ENCODE measurements at places on chromosomes 7 and 10.

GRCh38 chr10:47165711-47166404 lies 134.1 kb upstream of the GDF10 start:
- DNase-seq, result no peak

GRCh38 chr7:34385384-34385783 lies 272.6 kb upstream of the NPSR1 start:
- DNase-seq, result no peak

DNA sequence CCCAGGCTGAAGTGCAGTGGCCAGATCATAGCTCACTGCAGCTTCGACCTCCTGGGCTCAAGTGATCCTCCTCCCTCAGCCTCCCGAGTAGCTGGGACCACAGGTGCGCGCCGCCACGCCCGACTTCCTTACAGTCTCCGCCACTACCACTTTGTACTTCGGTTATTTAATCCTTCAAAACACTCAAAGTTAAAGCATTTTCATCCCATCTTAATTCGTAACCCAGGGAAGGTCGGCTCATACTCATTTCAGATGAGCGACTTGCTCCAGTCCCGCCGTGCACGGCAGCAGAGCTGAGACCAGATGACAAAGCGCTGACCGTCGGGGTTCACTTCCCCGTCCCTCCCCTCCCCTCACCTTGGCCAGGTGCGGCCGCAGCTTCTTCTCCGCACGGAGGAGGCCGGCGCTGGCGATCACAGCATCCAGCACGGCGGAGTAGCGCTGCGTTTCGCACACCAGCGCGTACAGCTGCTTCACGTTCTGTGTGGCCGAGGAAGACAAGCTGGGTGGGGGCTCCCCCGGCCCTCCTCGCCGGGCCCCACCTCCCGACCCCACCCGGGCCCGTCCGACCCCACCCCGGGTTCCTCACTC lies 457 bp downstream of the NSUN5 start:
- no peak for DNase-seq

DNA sequence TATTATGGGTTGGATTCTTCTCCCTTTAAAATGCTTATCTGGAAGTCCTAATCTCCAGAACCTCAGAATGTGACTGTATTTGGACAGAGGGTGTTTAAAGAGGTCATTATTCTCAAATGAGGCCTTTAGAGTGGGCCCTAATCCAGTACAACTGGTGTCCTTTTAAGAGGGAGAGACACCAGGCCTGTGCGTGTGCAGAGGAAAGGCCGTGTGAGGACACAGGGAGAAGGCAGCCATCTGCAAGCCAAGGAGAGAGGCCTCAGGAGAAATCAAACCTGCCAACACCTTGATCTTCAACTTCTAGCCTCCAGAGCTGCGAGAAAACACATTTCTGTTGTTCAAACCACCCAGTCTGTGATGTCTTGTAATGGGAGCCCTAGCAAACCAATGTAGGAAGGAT lies 235.4 kb upstream of the MYO3A start:
- no peak for DNase-seq

DNA sequence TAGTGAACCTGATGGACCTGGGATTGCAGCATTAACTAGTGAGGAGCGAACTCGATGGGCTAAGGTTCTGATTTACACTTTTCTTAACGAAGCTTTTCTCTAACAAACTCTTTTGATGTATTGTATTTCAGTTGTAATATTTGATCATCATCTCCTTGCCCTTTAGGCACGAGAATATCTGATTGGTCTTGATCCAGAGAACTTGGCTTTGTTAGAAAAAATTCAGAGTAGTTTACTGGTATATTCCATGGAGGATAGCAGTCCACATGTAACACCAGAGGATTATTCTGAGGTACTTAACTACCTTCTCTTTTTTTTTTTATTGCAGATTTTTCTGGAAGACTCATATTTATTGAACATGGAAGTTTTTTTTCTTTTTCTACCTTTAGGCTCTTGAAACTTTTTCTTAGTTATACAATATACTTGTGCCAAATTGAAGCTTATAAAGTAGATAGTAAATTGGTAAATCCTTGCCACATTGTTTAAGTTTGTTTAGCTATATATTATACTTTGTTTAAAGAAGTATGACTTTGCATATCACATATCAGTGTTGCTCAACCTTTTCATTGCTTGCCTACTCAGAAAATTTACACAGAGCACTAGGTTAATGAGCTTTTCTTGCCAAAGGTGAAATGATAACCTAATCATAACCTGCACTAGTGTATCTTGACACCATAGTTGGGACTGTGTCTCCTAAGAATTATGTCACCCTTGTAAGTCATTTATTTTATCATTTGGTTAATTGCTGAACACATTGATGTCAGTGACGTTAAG lies 30.4 kb downstream of the CROT start:
- DNase-seq, result no peak
